ENCODE measurements at places on chromosomes 3 and 15.

DNA sequence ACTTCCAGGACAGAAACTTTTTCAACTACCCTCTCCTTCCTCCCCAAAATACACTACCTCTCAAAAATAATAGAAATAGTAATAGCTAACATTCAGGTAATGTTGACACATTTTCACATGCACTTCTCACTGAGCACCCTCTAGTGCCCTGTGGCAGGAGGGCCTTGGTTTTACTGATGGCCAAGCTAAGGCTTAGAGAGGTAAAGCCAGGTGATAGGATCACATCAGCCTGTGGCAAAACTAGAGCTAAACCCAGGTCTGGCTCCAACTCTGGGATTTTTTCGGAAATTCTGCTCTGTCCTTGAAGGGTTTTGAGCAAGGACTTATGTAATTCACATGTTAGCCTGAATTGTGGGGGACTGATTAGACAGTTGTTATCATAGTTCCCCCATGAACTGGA, 922 bp upstream of the TAMM41 start:
- DNase-seq: no peak

- DNase-seq: no peak
Measured at GRCh38 chr3:15083252-15083651, 15.7 kb downstream of the RBSN start.

- DNase-seq: peak; percentile 50
Measured at GRCh38 chr3:54999159-54999558, 71.3 kb upstream of the LRTM1 start.

- no peak for DNase-seq
Measured at GRCh38 chr3:141969711-141970110, 93.3 kb downstream of the ATP1B3 start.

DNA sequence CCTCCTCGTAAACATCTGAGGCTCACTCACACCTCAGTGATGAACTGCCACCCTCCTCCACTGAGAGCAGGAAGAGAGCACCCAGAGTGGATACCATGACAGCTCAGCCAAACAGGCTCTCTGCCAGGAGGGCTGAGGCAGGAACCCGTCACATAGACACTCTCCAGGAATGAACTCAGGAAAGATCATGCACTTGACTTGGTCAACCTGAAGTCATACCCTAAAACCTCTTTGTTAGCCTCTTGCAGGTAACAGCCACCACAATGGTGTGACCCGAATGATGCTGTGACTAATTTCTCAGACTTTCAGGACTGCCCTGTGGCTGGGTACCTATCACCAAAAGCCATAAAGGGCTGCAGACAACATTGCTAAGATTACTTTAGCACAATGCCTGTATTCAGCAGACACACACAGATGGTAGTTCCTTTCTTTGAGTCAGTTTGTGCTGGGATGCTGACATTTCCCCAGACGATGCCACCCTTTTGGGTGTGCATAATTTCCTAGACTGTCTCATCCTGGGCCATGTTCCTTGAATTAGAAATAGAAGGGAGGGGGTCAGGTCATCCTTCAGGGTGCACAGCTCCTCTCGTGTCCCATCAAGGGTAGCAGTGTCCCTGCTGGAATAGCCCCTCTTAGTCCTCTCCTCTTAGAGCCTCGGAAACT, 30.3 kb downstream of the CX3CR1 start:
- DNase-seq: no peak

GRCh38 chr3:81406318-81406717, 355.1 kb downstream of the GBE1 start:
- no peak for DNase-seq

DNA sequence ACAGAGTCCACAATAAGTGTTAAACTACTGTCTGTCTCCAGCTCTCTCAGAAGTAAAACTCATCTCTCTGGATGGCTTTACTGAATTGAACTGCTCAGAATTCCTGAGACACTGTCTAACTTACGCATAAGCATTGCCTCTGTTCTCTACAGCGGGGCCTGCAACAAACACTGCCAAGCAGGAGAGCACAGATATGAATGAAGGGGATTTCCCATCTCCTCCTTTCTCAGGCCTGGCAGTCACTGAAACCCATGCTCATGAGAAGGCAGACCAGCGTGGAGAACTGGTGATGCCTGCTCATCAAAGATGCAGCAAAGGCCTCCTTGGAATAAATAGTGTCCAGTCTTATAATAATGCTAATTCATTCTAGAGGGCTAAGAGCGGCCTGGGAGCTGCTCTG, 10.3 kb downstream of the RASGRP1 start:
- peak; percentile 26 for DNase-seq

GRCh38 chr15:63218100-63218808, 28.8 kb downstream of the RAB8B start:
- DNase-seq: no peak

Data from spinal cord (tissue), 10 donors.